ENCODE measurements at places on chromosomes 3 and 15.

DNA sequence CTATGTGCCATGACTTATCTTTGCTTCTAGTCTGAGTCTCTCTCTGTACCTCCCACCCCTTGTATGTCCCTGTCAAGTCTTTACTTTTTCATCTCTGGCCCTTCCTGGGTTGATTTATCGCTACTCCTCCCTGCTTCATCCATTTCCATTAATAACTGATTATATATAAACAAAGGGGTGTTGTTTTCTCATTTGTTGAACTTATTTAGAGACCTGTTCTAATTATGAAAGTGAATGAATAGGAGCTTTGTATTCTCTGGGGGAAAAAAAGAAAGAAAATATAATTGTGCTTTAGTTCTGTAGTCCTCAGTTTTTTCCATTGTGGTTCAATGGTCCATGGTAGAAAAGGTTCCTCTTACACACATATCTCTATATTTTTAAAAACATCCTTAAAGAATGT lies 328.9 kb upstream of the PPP2R3A start:
- no peak for DNase-seq
- H3K36me3 ChIP-seq = no peaks in the 10 kb centered on the region
- no peak overlapping the region for H3K4me3 ChIP-seq
- no peaks in the 10 kb centered on the region for H3K4me1 ChIP-seq
- H3K27ac ChIP-seq = no peak overlapping the region
- H3K27me3 ChIP-seq = no peaks in the 10 kb centered on the region

- no peak overlapping the region for H3K27ac ChIP-seq
- DNase-seq = no peak
- H3K27me3 ChIP-seq = no peaks in the 10 kb centered on the region
- no peaks in the 10 kb centered on the region for H3K36me3 ChIP-seq
Observed at GRCh38 chr3:107969994-107970819, 120.6 kb downstream of the CD47 start.

DNA sequence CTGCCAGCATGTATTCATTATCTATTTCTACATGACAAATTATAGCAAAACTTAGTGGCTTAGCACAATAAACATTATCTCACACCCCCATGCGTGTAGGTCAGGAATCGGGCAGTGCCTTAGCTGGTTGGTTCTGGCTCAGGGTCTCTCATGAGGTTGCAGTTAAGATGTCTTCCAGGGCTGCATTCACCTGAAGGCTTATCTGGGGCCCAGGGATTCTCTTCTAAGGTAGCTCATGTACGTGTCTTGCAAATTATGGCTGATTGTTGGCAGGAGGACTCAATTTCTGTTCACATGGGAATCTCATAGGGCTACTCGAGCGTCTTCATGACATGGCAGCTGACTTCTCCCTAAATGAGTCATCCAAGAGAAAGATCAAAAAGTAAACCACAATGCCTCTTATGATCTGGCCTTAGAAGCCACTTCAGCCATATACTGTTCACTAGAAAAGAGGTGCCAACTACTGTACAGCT lies 42.9 kb upstream of the TSC22D2 start:
- DNase-seq = no peak
- H3K4me3 ChIP-seq = no peak overlapping the region
- no peaks in the 10 kb centered on the region for H3K27me3 ChIP-seq
- no peak overlapping the region for H3K27ac ChIP-seq
- no peaks in the 10 kb centered on the region for H3K36me3 ChIP-seq

GRCh38 chr15:26049900-26050657 lies 187.0 kb upstream of the ATP10A start:
- no peaks in the 10 kb centered on the region for H3K36me3 ChIP-seq
- no peaks in the 10 kb centered on the region for H3K4me1 ChIP-seq
- no peaks in the 10 kb centered on the region for H3K27me3 ChIP-seq
- no peak for DNase-seq

DNA sequence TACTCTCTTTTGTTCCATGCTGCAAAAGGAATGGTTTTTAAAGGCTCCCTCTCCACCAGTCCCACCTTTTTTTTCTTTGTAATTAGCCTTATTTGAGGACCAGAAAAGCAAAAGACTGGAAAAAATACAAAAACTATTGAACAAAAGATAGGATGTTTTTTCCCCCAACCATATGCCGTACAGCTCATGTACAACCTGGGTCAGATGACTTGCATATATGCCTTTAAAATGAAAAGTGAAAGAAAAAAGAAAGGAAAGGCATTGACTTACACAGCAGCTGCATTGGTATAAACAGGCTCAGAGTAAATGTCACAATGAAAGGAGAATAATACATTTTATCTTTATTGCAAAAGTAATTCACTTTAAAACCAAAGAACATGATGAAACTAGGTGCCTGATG lies 69.5 kb upstream of the CMC1 start:
- peak; percentile 11 for DNase-seq
- no peaks in the 10 kb centered on the region for H3K36me3 ChIP-seq
- no peaks in the 10 kb centered on the region for H3K27me3 ChIP-seq

DNA sequence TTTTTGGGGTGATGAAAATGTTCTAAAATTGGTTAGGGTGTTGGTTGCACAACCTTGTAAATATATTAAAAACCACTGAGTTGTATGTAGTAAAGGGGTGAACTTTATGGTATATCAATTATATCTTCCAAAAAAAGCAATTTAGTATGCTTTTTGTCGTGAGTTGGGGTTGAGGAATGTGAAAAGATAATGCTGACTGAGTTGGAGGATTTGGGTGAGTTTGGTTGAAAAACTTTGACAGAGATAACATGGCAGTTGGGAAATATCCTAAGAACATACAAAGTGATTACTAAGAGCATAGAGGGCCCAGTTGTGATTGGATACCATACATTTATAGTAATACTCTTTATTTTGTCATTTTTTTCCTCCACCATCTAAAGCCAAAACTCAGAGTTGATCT lies 33.6 kb downstream of the HMG20A start:
- no peaks in the 10 kb centered on the region for H3K27me3 ChIP-seq
- DNase-seq = no peak
- H3K36me3 ChIP-seq = peaks cover 5% of the 10 kb centered on the region

DNA sequence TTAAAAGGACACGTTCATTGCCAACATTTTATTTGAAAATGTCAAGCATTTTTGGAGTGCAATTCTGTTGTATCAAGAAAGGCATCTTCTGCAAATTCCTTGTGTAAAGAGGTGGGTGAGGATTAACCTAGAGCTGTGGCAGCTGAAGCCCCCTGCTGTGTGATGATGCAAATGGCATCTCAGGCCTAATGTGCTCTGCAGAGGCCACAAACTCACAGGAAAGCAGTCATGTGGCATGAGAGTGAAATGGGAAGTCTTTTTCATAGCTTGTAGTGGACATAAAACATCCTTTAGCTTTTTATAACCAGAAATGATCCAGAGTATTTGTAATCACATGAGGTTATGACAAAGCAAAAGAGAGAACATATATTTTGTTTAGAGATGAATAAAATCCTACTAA lies 6.4 kb downstream of the CADM2 start:
- H3K27ac ChIP-seq = no peak overlapping the region
- no peak overlapping the region for H3K4me3 ChIP-seq
- no peaks in the 10 kb centered on the region for H3K4me1 ChIP-seq
- DNase-seq = peak; percentile 85
- peaks cover 12% of the 10 kb centered on the region for H3K27me3 ChIP-seq
- no peaks in the 10 kb centered on the region for H3K36me3 ChIP-seq

GRCh38 chr15:90619939-90620338 lies 90.2 kb downstream of the CRTC3 start:
- H3K36me3 ChIP-seq = peaks cover 27% of the 10 kb centered on the region
- H3K27me3 ChIP-seq = no peaks in the 10 kb centered on the region
- H3K27ac ChIP-seq = no peak overlapping the region
- peaks cover 29% of the 10 kb centered on the region for H3K4me1 ChIP-seq
- peak; percentile 56 for DNase-seq

DNA sequence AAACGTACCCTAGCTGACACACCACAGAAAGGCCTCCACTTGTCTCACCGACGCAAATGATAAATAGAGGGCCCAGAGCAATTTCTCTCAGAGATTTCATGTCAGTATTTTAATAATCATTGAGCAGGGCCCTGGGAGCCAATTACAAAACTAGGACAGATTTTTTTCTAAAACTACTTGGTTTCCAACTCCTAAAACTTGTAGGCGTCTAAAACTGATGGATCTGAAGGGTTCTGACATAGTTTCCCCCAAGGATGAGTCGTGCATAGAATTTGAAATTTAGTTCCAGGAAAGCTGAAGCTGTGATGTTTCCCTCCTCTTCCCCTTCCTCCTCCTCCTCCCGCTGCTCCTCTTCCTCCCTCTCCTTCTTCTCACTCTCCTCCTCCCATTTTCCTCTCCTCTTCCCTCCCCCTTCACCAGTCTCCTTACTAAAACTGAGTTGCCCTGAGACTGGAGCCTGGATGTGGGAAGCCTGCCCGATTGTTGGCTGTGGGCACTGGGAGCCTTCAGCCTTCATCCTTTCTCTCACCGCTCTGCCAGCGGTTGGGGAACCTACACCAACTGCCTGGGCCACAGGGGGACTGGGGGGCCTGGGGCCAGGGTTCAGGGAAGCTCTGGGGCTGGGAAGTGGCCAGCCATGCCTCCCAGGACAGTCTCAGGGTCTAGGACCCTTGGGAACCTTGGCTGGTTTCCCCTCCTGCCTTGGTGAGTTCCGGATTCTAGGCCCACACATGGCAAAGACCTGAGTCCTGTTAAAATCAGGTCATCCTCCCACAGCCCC lies 73.9 kb upstream of the SLC6A11 start:
- no peak overlapping the region for H3K27ac ChIP-seq
- H3K36me3 ChIP-seq = no peaks in the 10 kb centered on the region
- peaks cover 25% of the 10 kb centered on the region for H3K27me3 ChIP-seq
- H3K4me3 ChIP-seq = no peak overlapping the region
- no peak for DNase-seq

DNA sequence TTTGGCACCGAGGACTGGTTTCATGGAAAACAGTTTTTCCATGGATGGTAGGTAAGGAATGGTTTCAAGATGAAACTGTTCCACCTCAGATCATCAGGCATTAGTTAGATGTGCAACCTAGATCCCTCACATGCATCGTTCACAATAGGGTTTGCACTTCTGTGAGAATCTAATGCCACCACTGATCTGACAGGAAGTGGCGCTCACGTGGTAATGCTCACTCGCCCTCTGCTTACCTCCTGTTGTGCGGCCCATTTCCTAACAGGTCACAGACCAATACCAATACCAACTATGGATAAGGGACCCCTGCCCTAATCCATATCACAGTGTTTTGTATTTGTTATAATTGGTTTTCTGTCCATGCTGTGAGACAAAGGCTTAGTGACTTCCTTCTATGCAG lies 58.9 kb downstream of the SLMAP start:
- H3K27ac ChIP-seq = no peak overlapping the region
- no peak for DNase-seq
- no peak overlapping the region for H3K4me3 ChIP-seq
- peaks cover 4% of the 10 kb centered on the region for H3K36me3 ChIP-seq

GRCh38 chr3:45105855-45106671 lies 40.1 kb downstream of the CDCP1 start:
- DNase-seq = peak; percentile 36
- H3K27me3 ChIP-seq = no peaks in the 10 kb centered on the region
- H3K4me1 ChIP-seq = peaks cover 14% of the 10 kb centered on the region
- H3K36me3 ChIP-seq = peaks cover 5% of the 10 kb centered on the region
- no peak overlapping the region for H3K4me3 ChIP-seq

DNA sequence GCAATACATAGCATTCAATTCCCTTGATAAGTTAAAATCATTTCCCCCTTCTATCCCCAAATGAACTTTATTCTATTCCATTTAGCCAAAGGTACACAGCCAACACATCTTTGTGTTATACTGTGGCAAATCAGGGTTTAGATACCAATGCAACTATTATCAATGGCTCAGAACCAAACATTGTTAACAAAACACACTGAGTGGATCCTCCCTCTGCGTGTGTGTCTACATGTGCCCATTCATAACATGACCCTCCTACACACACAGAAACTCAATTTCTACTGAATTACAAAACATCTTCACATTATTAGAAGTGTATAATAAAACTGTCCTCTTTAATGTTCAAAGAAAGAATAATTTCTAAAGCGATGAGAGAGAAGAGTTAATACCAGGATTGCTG lies 1.3 kb downstream of the TTBK2 start:
- H3K27ac ChIP-seq = peak overlapping the region; percentile 35
- no peaks in the 10 kb centered on the region for H3K27me3 ChIP-seq
- DNase-seq = no peak
- H3K36me3 ChIP-seq = no peaks in the 10 kb centered on the region
- H3K4me1 ChIP-seq = peaks cover 9% of the 10 kb centered on the region

- H3K4me1 ChIP-seq = peaks cover 5% of the 10 kb centered on the region
- no peaks in the 10 kb centered on the region for H3K27me3 ChIP-seq
- no peaks in the 10 kb centered on the region for H3K36me3 ChIP-seq
- no peak overlapping the region for H3K27ac ChIP-seq
Observed at GRCh38 chr3:50133283-50133615, 21.9 kb upstream of the SEMA3F start.

DNA sequence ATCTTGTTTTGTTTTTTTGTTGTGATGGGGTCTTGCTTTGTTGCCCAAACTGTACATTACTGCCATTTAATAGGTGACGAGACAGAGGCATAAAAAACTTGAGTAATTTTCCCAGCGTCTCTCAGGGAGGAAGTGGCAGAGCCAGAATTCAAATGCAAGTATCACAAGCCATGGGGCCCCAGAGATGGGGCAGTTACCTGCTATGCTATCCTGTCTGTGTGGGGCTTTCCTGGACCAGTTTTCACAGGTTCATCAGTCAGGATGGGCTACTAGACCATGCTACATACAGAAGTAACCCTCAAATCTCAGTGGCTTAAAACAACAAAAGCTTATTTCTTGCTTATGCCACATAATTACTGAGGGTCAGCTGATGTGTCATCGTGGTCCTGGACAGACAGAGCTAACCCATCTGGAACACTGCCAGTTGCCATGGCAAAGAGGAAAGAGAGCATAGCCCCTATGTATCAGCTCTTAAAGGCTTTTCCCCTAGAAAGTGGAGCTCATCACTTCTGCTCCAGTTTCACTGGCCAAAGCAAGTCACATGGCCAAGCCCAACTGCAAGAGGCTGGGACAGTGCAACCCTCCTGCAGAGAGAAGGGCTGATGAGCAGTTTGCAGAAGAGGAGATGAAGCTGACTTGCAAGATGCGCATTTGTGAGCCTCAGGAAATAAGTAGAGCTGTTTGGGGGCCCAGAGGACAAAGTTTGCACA lies 31.7 kb upstream of the SYNM start:
- H3K27ac ChIP-seq = no peak overlapping the region
- H3K36me3 ChIP-seq = no peaks in the 10 kb centered on the region
- no peaks in the 10 kb centered on the region for H3K27me3 ChIP-seq
- no peak for DNase-seq
- no peak overlapping the region for H3K4me3 ChIP-seq
- peaks cover 5% of the 10 kb centered on the region for H3K4me1 ChIP-seq

- no peaks in the 10 kb centered on the region for H3K27me3 ChIP-seq
- H3K4me3 ChIP-seq = no peak overlapping the region
Observed at GRCh38 chr3:54891540-54891897, 36.3 kb downstream of the LRTM1 start.

- peaks cover 9% of the 10 kb centered on the region for H3K4me1 ChIP-seq
- H3K27me3 ChIP-seq = no peaks in the 10 kb centered on the region
- H3K36me3 ChIP-seq = no peaks in the 10 kb centered on the region
- no peak for DNase-seq
- H3K4me3 ChIP-seq = no peak overlapping the region
Observed at GRCh38 chr15:64029110-64029509, 17.2 kb downstream of the DAPK2 start.

Data from common myeloid progenitor, CD34-positive (primary cell).